ENCODE measurements at places on chromosomes 5 and 9. TPM values are rescaled to one million over a fixed set of nuclear protein-coding genes. Genes with fewer than 3 reads are reported as not detected.

Gene PCDHGA5
- total RNA-seq: not detected

Gene ENTREP1
- total RNA-seq: not detected

Gene STPG3
- not detected for total RNA-seq

Gene PIP5KL1
- total RNA-seq: 1.0 TPM

Gene SV2C
- total RNA-seq: 0.03 TPM

Gene PROB1
- 2.8 TPM for total RNA-seq

Gene TMEM252
- not detected for total RNA-seq

Gene ADAMTS6
- total RNA-seq: 2.2 TPM

Gene HRCT1
- not detected for total RNA-seq

Gene IFNA13
- total RNA-seq: not detected

Gene ZFP2
- 0.48 TPM for total RNA-seq

Gene ABO
- 0.22 TPM for total RNA-seq

Gene C5orf52
- total RNA-seq: not detected

Gene NOXA1
- total RNA-seq: 1.2 TPM

Gene NACC2
- total RNA-seq: 8.7 TPM

Gene ODF2
- 52.0 TPM for total RNA-seq

Gene FAF2
- 32.6 TPM for total RNA-seq

Gene TAF11L10
- total RNA-seq: not detected

Gene BTNL9
- total RNA-seq: not detected

Measured in activated naive CD4-positive, alpha-beta T cell treated with anti-CD3 and anti-CD28 coated beads, Interleukin-2, amount 10 ng/mL, durations not matched to agents 5 hours and 36 hours (primary cell).